Nasal cavity respiratory epithelium epithelial cell of viscerocranial mucosa (primary cell): ENCODE measurements at places on chromosomes 3 and 15. TPM values are rescaled to one million over a fixed set of nuclear protein-coding genes. Genes with fewer than 3 reads are reported as not detected.

SKOR1 gene
- total RNA-seq = under 0.01 and 0.14 TPM in 2 replicates

USP50 gene
- not detected in 2 replicates for total RNA-seq

FSTL1 gene
- 50.6 and 122 TPM in 2 replicates for total RNA-seq

FAN1 gene
- total RNA-seq = 24.6 and 41.0 TPM in 2 replicates
